ENCODE measurements at places on chromosomes 3 and 15.

GRCh38 chr3:58824777-58825176 lies 158.2 kb upstream of the FAM3D start:
- DNase-seq, result no peak

GRCh38 chr3:40186508-40186907 lies 123.0 kb upstream of the EIF1B start:
- no peak for DNase-seq

DNA sequence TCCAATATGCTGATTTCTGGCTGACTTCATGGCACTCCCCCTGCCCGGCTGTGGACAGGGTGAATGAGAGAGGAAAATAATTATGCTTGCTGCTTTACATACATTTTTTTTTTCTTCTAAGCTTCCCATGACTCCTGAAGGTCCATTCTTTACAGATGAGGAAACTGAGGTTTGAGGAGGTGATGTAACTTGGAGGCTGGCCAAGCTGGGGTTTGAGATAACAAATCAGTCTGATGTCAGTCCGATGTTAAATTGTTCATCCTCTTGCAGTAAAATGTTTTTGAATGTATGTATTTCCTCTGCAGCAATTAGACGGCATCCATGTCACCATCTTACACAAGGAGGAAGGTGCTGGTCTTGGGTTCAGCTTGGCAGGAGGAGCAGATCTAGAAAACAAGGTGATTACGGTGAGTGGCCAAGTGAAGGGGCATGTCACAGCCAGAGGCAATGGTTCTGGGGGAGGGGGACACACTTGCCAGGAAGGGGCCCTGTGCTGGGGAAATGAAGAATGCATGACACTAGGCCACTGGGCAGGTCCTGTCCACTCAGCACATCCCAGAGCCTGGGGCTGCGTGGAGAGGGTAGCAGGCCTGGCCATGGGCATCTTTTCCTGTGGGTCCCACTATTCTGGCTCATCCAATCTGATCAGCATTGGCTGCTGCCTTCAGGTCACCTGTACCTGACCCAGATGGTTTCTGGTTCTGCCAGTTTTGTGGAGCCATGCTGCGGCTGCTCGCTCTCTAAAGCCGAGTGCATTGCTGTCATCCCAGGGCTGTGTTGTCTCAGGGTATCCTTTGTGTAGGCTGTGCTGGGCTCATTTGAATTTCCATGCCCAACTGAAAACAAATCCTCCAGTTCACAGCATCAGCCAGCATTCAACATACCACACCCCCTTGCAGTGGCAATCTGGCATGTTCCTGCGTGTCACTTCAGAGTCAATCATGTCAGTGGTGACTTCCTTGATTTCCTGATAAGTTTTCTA lies 20.4 kb downstream of the STARD5 start:
- DNase-seq, result no peak

DNA sequence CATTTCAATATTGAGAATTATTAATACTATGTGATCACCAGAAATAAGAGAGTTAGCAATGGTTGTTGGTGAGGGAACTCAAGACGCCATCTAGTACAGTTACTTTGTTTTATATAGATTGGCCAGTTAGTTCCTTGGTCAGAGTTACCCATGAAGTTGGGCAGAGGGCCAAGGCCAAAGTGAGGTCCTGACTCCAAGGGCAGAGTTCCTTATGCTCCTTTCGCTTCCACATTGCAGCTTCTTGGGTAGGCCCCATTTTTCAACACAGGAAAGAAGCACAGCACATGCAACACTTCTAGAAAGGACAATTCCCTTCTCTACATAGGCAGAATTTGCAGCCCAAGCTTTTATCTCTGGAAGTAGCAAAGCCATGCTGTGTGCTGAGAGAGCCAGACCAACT lies 178.6 kb downstream of the KCNAB1 start:
- no peak for DNase-seq

GRCh38 chr3:3726549-3726948 lies 72.7 kb upstream of the LRRN1 start:
- DNase-seq, result no peak

DNA sequence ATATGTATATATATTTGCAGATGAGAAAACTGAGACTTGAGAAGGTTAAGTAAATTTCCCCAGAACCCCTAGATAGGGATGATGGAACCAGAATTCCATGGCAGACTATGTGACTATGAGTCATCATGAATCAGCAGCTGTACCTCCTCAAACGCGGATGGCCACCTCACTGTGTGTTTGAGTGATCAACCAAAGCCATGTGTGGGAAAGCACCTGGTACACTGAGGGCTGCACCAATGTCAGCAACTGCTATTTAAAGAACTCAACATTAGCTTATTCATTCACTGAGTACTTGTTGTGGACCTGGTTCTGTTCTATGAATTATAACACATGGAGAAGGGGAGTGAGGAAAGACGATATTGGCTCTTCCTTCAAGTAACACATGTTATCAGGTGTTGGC lies 377.0 kb downstream of the GAP43 start:
- no peak for DNase-seq

DNA sequence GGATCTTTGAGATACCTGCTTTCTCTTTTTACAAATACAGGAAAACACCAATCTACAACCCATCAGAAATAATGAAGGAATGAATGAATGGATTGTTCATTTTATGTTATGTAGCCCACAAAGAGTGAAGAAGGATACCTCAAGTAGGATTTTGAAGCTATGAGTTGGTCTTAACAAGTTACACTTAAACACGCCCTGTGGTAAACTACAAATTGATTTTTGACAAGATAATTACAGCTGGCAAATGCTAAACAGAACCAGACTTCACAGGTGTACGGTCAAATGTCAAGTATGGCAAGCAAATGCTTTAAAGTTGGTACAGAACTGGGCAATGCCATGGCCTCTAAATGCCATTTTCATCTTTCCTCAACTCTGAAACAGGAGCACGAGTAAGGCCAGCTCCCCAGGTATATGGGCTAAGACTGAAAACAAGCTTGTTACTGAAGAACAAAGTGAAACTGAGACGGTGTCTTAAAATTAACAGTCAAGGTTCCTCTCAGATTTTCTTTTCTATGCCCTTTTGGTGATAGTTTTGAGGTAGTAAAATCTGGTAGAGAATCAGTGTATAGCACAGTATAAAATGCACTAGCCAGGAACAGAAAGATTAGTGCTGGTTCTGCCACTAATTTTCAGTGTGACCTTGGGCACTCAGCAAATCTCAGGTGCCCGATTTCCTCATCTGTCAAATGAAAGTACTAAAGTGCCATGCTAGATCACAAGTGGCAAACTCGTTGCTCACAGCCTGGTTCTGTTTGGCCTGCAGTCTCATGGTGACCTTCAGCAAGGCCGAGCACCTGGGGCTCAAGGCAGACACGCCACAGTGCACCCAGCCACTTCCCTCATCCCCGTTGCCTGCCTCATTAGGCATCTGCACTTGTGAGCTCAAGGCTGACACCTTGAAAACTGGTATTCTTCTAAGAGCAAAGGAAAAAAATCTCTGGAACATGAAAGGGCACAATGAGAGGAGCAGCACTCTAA lies 9.5 kb downstream of the RUVBL1 start:
- no peak for DNase-seq

DNA sequence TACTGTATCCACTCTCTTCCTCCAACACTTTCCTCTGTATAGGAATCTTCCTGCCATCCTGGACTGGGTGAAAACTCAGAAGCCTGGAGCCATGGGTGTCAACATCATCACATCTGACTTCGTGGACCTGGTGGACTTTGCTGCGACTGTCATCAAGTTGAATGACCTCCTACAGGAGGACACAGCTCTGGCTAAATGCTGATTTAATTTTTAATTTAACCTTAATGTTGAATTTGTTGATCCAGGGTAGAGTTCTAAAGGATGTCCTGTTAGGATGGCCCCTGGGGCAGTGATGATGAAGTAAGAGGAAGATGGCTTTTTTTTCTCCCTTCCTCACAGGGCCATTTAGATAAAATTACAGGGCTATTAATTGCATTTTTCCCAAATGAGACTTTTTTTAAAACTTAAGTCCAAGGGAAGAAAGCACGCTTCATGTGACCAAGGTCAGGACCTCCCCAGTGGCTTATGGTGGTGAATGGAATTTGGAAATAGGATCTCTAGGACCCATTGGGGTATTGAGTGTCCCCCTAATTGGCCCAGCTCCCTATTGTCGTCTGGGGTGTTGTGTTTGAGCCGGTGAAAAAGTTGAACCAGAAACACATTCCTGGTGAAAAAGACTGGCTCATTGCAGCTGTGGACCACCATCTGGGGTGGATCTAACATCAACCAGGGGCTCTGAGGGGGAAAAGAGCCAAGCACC lies 125.7 kb upstream of the ZBED2 start:
- DNase-seq, result no peak

GRCh38 chr3:187130346-187131066 lies 8.8 kb downstream of the RPL39L start:
- DNase-seq, result no peak

DNA sequence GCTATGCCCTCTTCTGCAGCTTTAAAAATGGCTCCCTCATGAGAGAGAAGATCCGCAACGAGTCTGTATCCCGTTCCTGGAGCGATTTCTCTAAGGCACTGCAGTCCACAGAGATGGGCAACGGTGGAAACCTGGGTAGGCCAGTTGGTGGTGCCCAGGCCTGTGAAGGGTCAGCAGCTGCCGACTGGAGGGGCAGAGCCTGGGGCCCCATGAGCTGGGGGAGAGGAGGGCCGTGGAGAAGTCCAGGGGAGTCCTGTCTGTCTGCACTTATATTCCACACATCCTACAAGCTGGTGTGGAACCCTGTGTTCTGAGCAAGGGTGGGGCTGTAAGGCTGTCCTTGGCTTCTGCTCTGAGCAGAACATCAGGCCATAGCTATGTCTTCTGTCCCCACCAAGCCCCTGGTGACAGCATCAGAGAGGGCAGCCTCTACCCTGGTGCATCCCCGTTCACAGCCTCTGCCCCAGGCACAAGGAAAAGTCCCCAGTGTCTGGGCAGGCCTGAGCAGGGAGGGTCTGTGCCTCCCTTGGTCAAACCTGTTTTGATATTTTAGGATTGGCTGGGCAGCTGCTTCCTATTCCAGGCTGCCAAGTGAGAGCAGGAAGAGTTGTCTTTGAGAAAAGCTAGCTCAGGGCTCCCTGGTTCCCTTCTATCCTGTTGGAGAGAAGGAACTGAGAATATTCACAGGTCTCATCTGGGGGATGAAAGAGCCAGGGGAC lies 29.7 kb downstream of the XYLB start:
- no peak for DNase-seq

- DNase-seq, result no peak
Measured at GRCh38 chr15:63187589-63188226, 1.7 kb upstream of the RAB8B start.

DNA sequence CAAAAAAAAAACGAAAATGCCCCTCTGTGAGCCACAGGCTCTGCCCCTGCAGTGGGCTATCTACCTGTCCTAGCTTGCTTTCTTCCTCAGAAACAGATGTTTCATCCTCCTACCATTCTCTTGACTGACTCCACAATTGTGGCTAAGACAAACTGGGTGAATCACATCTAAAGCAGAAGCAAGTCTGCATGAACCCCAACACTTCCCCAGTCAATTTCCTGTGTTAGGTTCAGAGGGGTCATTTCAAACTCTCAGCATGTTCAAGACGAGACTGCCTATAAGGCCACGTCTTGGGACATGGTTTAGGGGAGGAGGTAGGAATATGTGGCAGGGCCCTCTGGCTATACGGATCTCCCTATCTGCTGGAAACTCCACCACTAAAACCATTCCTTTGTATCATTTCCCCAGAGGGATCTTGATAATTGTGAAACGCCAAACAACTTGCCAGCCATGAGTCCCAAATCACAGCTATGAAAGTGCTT lies 28.6 kb upstream of the ANKDD1A start:
- DNase-seq, result no peak

GRCh38 chr3:58403513-58404109 lies 30.0 kb downstream of the PDHB start:
- DNase-seq, result no peak

DNA sequence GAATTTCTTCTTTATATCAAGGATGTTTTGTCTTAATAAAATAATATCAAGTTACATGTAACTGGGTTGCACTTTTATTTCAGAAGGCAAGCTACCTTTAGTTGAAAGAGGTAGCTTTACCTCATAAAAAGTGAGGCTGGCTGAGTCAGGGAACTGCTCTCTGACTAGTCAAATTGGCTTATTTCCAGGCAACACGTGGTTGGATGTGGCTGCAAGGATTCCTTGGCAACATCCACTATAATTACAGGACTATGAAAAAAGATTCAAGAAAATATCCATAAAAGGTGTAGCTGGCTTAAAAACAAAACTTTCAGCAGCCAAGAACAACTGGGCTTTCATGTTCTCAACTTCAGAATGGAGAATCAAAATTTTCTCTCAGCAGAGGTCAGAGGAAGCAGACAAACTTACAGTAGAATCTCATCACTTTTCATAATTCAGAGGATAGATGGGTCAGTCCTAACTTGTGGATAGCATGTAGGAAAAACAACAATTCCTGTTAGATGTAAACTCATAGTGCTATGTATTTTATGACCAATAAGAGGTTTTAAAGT lies 779.1 kb downstream of the MECOM start:
- DNase-seq, result no peak

DNA sequence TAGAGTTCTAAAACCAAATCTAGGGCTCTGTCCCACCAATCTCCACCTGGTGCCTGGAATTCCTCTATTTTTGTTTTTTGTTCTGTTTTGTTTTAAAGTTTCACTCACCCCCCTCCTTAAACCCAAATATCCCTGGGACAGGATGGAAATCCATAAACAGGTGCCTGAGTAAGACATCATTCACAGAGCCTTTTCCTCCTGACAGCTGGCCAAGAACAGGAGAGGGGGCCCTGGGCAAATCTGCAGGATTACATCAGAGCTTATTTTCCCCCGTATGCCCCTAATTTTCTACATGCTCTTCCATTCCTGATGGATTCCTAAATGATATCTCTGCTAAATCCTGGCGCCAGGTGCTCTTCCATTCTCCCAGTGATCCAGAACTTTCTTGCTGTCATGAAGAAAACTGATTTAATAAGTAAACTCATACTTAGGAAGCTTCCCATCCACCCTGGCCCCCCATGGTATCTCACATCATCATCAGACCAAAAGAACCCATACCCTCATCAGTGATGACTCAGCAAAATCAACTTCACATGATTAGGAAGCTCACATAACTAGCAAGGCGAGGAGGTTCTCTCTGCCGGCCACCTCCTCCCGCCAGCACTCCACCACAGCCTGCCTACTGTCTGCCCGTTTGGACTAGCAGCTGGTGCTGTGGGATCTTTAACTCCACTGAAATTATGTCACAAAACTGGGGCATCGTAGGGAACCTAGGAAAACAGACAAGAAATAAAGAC lies 61.0 kb downstream of the LIPC start:
- DNase-seq, result no peak

GRCh38 chr15:31228980-31229826 lies 97.4 kb upstream of the KLF13 start:
- DNase-seq, result no peak

DNA sequence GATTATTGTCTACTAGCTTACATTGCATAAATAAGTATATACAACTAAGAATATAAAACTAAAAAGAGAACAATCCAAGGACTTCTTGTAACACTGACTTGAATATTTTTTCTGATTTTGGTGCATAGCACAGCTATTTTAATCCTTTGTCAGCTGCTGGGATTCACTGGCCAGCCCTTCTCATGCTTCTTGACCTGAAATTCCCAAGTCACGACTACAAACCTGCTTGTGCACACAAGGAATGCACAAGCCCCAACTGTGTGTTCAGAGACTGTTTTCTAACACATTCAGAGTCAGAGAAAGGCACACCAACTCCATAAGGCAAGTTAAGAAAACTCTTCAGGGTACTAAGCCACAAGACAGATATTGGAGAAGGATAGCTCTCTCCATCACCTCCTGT lies 80.9 kb downstream of the TNIK start:
- no peak for DNase-seq

- DNase-seq, result no peak
Measured at GRCh38 chr15:67080118-67080899, 14.9 kb downstream of the SMAD3 start.
